ENCODE measurements at places on chromosomes 1 and 21.

DNA sequence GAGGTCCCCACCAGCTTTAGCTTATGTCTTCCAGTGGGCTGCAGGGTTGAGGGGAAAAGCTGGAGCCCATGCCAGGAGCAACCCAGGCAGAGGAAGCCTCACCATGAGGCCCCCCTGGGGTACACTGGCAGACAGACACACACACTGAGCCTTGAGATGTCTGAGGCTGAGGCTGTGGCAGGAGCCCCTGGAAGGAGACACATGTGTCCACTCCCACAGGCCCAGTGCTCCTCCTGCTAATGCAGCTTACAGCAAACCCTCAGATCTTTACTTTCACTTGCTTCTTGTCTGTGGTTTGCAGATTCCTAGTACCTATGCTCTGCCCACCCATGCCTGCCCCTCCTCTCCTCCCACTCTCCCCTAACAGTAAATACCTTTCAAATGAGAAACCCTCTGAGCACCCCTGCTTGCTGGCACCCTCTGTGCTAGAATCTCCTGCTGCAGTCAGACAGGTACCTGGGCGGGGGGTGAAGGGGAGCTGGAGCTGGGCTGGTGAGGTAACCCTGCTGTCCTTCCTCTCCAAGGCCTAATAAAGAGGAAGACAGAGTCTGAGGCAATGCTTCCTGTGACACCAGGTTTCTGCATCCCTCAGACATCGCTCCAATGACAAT lies 63.4 kb upstream of the NEK2 start:
- peaks cover 27% of the 10 kb centered on the region for H3K27me3 ChIP-seq
- H3K36me3 ChIP-seq, result no peaks in the 10 kb centered on the region
- H3K27ac ChIP-seq, result no peak overlapping the region
- no peak for DNase-seq

GRCh38 chr1:218462116-218462515 lies 117.0 kb downstream of the TGFB2 start:
- peaks cover 58% of the 10 kb centered on the region for H3K4me1 ChIP-seq
- H3K4me3 ChIP-seq, result no peak overlapping the region
- H3K27me3 ChIP-seq, result no peaks in the 10 kb centered on the region
- DNase-seq, result no peak
- no peaks in the 10 kb centered on the region for H3K36me3 ChIP-seq

DNA sequence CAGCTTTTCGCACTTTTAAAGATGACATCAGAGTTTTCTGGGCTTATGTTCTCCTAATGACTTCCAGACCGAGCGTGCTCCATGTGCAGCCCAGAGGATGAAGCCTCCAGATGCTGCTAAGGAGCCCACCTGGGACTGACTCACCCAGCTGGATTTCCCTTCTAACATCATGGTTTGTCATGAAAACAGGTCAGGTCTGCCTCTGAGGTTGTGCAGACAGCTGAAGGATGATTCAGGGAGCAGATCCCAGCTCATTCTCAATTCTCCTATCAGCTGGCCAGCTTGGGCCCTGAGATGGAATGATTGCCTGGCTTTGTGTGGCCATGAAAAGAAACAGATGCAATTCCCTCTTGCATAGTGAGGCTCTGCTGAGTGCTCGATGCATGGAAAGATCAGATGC lies 123.9 kb upstream of the DUSP10 start:
- no peak overlapping the region for H3K27ac ChIP-seq
- H3K4me1 ChIP-seq, result no peaks in the 10 kb centered on the region
- no peak for DNase-seq
- no peaks in the 10 kb centered on the region for H3K36me3 ChIP-seq

- DNase-seq, result peak; percentile 58
- H3K36me3 ChIP-seq, result no peaks in the 10 kb centered on the region
- peaks cover 45% of the 10 kb centered on the region for H3K27me3 ChIP-seq
Observed at GRCh38 chr1:2025491-2025981, 6.4 kb downstream of the GABRD start.

- H3K4me3 ChIP-seq, result no peak overlapping the region
- DNase-seq, result no peak
- H3K4me1 ChIP-seq, result no peaks in the 10 kb centered on the region
- H3K36me3 ChIP-seq, result no peaks in the 10 kb centered on the region
- peaks cover 71% of the 10 kb centered on the region for H3K27me3 ChIP-seq
- H3K27ac ChIP-seq, result no peak overlapping the region
Observed at GRCh38 chr1:2932671-2933350, 88.5 kb upstream of the ACTRT2 start.

DNA sequence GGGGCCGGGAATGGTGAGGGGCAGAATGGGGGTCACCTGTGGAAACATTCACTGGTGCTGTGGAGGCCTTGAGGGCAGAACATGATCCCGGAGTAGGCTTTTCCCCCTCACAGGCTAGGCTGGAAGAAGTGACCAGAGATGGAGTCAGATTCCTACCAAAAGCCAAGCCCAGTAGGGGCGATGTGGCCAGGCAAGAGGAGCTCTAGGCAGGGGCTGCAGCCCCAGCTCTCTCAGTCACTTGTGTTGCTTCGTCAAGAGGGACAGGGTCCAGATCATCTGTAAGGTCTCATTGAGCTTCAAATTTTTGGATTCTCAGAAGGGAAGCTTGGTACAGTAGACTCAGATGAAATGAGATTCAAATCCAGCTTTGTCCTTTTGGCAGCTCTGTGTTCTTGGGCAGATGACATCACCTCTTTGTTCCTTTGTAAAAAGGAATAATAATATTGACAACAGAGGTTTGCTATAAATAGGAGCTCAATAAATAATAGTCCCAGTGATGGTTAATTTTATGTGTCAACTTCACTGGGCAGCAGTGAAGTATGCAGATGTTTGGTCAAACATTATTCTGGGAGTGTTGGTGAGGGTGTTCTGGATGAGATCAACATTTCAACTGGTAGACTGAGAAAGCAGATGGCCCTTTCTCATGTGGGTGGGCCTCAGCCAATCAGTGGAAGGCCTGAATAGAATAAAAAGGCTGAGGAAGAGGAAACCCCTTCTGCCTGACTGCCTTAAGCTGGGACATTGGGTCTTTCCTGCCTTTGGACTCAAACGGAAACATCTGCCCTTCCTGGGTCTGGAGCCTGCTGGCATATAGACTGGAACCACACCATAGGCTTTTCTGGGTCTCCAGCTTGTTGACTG lies 324.7 kb upstream of the USP24 start:
- H3K36me3 ChIP-seq, result no peaks in the 10 kb centered on the region
- no peak overlapping the region for H3K27ac ChIP-seq
- DNase-seq, result no peak
- no peak overlapping the region for H3K4me3 ChIP-seq
- H3K27me3 ChIP-seq, result no peaks in the 10 kb centered on the region

- no peak overlapping the region for H3K27ac ChIP-seq
- H3K36me3 ChIP-seq, result no peaks in the 10 kb centered on the region
- no peaks in the 10 kb centered on the region for H3K27me3 ChIP-seq
- DNase-seq, result no peak
- peaks cover 32% of the 10 kb centered on the region for H3K4me1 ChIP-seq
Observed at GRCh38 chr1:1612104-1612400, 3.2 kb upstream of the MIB2 start.

- peaks cover 10% of the 10 kb centered on the region for H3K4me1 ChIP-seq
- peak; percentile 36 for DNase-seq
- H3K27me3 ChIP-seq, result no peaks in the 10 kb centered on the region
Observed at GRCh38 chr1:42973286-42973685, 14.6 kb upstream of the SLC2A1 start.

- H3K27me3 ChIP-seq, result no peaks in the 10 kb centered on the region
- DNase-seq, result no peak
- peaks cover 13% of the 10 kb centered on the region for H3K36me3 ChIP-seq
- no peak overlapping the region for H3K27ac ChIP-seq
- no peaks in the 10 kb centered on the region for H3K4me1 ChIP-seq
Observed at GRCh38 chr1:227125929-227126545, 185.9 kb downstream of the COQ8A start.

GRCh38 chr1:39490596-39491145 lies 765 bp upstream of the BMP8A start:
- H3K27ac ChIP-seq, result no peak overlapping the region
- H3K4me1 ChIP-seq, result peaks cover 12% of the 10 kb centered on the region
- DNase-seq, result no peak
- peaks cover 24% of the 10 kb centered on the region for H3K36me3 ChIP-seq

GRCh38 chr1:96338622-96339021 lies 383.0 kb upstream of the PTBP2 start:
- DNase-seq, result no peak
- H3K36me3 ChIP-seq, result no peaks in the 10 kb centered on the region
- no peaks in the 10 kb centered on the region for H3K27me3 ChIP-seq
- no peak overlapping the region for H3K4me3 ChIP-seq
- H3K27ac ChIP-seq, result no peak overlapping the region

DNA sequence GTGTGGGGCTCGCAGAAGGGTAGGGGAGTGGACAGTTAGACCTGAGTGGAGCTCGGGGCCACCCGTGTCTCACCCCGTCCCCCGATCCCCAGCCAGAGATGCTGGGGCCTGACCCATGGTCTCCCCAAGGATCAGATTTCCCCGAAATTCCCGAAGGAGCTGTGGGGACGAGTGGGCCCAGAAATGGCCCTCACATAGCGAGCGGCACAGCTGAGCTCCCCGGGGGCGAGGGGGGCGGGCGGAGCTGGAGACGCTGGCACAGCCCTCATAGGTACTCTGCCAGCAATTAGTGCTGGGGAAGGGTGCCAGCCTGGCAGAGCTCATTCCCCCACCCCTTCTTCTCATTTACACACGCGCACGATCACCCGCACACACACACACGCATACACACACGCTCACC lies 9.2 kb downstream of the CASZ1 start:
- peak overlapping the region; percentile 44 for H3K27ac ChIP-seq
- DNase-seq, result no peak
- H3K4me3 ChIP-seq, result no peak overlapping the region
- no peaks in the 10 kb centered on the region for H3K36me3 ChIP-seq
- peaks cover 29% of the 10 kb centered on the region for H3K27me3 ChIP-seq

- no peak overlapping the region for H3K4me3 ChIP-seq
- no peaks in the 10 kb centered on the region for H3K27me3 ChIP-seq
- H3K36me3 ChIP-seq, result peaks cover 36% of the 10 kb centered on the region
- peak; percentile 39 for DNase-seq
- no peak overlapping the region for H3K27ac ChIP-seq
- H3K4me1 ChIP-seq, result peaks cover 7% of the 10 kb centered on the region
Observed at GRCh38 chr1:31904339-31905092, 33.7 kb downstream of the PTP4A2 start.

GRCh38 chr1:111192658-111193519 lies 7.6 kb downstream of the DENND2D start:
- no peak overlapping the region for H3K4me3 ChIP-seq
- H3K27ac ChIP-seq, result peak overlapping the region; percentile 32
- no peaks in the 10 kb centered on the region for H3K27me3 ChIP-seq

DNA sequence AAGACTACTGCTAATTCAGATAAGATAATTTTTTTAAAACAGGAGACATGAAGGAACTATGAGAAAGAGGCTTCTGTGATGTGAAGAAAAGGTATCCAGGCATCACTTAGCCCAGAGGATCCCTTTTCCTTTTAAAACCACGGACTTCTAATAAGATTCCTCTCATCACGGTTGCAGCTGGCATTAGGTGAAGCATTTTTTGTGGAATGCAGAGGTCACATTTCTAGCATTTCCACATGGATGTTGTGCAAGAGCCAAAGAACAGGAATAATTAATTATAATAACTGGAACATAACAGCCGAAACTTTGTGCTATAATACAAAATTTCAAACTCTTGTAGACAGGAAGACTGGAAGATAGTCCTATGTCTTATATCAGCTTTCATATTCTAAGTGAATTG lies 27.6 kb downstream of the CYP2J2 start:
- H3K36me3 ChIP-seq, result peaks cover 7% of the 10 kb centered on the region
- H3K4me3 ChIP-seq, result no peak overlapping the region
- DNase-seq, result no peak
- no peak overlapping the region for H3K27ac ChIP-seq
- H3K27me3 ChIP-seq, result no peaks in the 10 kb centered on the region
- H3K4me1 ChIP-seq, result peaks cover 36% of the 10 kb centered on the region

- peak overlapping the region; percentile 73 for H3K27ac ChIP-seq
- peak; percentile 58 for DNase-seq
- H3K36me3 ChIP-seq, result no peaks in the 10 kb centered on the region
Observed at GRCh38 chr1:201896951-201897391, 8.3 kb downstream of the SHISA4 start.

- no peaks in the 10 kb centered on the region for H3K27me3 ChIP-seq
- no peak overlapping the region for H3K27ac ChIP-seq
- DNase-seq, result no peak
- H3K36me3 ChIP-seq, result no peaks in the 10 kb centered on the region
Observed at GRCh38 chr1:95095833-95096217, 21.3 kb upstream of the TLCD4 start.

DNA sequence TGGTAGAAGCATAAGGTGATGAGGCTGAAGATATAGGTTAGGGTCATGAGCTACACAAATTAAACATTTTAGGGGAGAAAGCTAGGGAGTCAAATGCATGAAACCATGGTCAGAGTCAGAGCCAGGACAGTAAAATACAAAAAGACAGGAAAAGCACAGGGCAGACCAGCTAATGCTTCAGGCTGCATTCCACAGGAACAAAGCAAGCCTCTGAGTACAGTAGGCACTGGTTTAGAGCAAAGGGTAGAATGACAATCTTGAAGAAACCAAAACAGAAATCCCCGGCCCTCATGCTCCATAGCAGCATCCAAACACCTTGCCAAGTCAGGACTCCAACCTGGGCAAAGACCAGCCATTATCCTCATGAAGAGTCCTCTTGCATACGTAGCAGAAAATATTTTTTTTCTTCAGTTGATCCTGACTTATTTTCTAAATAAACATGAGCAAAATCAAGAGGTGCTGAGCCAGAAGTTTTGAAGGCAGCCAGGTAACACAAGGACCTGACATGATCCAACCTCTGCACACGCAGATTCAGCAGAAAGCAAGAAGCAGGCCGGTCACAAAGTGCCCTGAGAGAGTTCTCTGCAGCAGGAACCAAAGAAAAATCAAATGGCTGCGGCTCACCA lies 273.1 kb downstream of the TTLL7 start:
- H3K4me1 ChIP-seq, result no peaks in the 10 kb centered on the region
- no peak for DNase-seq
- H3K4me3 ChIP-seq, result no peak overlapping the region
- no peaks in the 10 kb centered on the region for H3K27me3 ChIP-seq
- no peak overlapping the region for H3K27ac ChIP-seq

DNA sequence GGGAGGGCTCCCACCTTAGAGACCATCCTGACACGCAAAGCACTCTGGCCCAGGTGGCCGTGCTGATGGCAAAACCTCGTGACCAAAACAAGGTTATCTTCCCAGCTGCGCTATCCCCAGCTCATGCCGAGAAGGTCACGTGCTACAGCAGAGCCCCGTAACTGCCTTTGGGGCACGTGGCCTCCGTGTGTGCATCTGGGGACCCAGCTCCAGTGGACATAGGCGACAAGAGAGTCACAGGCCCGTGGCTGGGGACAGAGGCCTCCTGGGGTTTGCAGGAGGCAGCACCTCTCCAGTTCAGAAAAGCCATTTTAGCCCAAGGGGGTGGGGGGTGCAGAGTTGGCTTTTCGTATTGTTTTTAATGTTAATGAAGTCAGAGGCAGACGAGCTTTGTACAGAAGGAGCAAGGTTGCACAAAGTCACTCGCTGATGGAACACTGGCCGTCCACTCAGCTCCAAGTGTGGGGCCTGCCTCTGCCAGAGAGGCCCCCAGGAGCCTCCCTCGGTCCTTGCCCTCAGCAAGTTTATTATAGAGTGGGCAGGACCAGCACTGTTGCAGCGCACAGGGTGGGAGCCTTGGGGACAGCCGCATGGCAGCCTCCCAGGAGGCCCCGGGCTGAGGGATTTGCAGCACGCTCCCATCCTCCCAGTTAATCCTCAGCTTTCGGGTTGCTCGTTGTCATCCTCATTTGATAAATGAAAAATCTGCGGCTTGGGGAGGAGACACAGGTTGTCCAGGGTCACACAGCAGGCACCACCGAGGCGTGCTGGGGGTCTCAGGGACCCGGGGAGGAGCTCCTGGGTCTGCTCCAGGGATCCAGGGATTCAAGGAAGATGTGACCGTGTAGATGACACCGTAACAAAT lies 8.0 kb upstream of the PDE9A start:
- no peak overlapping the region for H3K27ac ChIP-seq
- H3K27me3 ChIP-seq, result peaks cover 32% of the 10 kb centered on the region
- no peak for DNase-seq
- H3K4me3 ChIP-seq, result no peak overlapping the region

All from left ventricle myocardium inferior (tissue), 1 donor.